ENCODE measurements at places on chromosomes 6 and 20. TPM values are rescaled to one million over a fixed set of nuclear protein-coding genes. Genes with fewer than 3 reads are reported as not detected.

GRCh38 chr20:22001886-22002285, 296.4 kb downstream of the PAX1 start:
- DNase-seq: no peak
- H3K27me3 ChIP-seq: no peaks in the 10 kb centered on the region
- H3K4me1 ChIP-seq: no peaks in the 10 kb centered on the region
- H3K4me3 ChIP-seq: no peak overlapping the region

DNA sequence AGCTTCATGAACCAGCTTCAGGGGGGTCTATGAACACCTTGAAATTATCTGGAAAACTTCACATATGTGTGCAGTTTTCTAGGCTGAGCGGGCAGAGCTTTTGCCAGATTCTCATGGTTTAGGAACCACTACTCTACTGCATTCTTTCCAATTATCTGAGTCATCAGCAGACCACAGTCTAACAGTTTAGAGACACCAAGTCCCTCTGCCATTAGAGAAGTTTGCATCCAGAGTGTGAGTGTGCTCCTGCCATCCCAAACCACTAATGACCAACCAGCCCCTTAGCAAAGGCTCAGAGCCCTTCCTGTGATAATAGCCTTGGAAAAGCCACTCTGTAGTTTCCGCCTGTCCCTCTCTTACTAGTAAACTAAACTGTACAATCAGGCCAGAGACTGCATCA, 96.8 kb downstream of the PHACTR1 start:
- no peak overlapping the region for H3K4me3 ChIP-seq
- no peaks in the 10 kb centered on the region for H3K4me1 ChIP-seq
- H3K27ac ChIP-seq: no peak overlapping the region
- H3K27me3 ChIP-seq: no peaks in the 10 kb centered on the region
- H3K36me3 ChIP-seq: no peaks in the 10 kb centered on the region
- no peak for DNase-seq

GRCh38 chr20:1840817-1841553, 54.2 kb upstream of the SIRPA start:
- no peaks in the 10 kb centered on the region for H3K36me3 ChIP-seq
- H3K4me1 ChIP-seq: no peaks in the 10 kb centered on the region
- H3K4me3 ChIP-seq: no peak overlapping the region
- H3K27me3 ChIP-seq: peaks cover 3% of the 10 kb centered on the region

DNA sequence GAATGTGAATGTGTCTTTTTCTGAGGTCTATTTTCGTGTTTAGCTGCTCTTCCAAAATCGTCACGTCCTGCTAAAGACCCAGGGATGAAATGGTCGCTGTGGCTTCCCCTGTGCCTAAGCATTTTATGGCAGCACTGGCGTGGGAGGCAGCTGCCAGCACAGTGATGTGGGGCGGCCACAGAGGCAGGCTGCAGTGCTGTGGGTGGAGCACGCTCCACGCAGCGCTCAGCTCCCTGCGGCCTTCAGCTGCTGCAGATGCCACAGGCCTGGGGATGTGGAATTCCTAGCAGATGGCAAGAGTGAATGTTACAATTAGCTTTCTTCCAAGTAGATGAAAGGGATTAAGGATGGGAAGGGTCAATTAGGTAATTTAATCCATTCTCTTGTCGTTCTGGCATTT, 242.6 kb downstream of the SMOC2 start:
- H3K4me3 ChIP-seq: no peak overlapping the region
- H3K4me1 ChIP-seq: no peaks in the 10 kb centered on the region
- no peak for DNase-seq
- H3K27me3 ChIP-seq: no peaks in the 10 kb centered on the region

DNA sequence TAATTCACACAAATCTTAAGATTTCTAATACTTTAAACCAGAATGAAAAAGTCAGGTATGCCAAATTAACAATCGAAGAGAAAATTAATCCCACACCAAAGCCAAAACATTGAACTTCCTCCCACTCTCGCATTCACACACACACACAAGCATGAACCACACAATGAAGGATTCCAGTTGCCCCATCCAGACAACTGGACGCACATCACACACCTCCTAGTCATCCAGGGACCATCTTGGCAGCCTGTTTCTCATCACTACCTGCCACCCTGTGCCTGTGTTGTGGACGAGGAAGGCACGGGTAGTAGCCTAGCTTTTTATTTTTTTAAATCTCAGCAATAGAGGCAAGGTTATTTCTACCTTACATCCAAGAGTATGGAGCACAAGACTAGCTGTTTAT, 15.2 kb downstream of the B4GALT5 start:
- no peaks in the 10 kb centered on the region for H3K36me3 ChIP-seq
- H3K27me3 ChIP-seq: no peaks in the 10 kb centered on the region
- H3K4me3 ChIP-seq: no peak overlapping the region
- peaks cover 8% of the 10 kb centered on the region for H3K4me1 ChIP-seq
- no peak overlapping the region for H3K27ac ChIP-seq

DNA sequence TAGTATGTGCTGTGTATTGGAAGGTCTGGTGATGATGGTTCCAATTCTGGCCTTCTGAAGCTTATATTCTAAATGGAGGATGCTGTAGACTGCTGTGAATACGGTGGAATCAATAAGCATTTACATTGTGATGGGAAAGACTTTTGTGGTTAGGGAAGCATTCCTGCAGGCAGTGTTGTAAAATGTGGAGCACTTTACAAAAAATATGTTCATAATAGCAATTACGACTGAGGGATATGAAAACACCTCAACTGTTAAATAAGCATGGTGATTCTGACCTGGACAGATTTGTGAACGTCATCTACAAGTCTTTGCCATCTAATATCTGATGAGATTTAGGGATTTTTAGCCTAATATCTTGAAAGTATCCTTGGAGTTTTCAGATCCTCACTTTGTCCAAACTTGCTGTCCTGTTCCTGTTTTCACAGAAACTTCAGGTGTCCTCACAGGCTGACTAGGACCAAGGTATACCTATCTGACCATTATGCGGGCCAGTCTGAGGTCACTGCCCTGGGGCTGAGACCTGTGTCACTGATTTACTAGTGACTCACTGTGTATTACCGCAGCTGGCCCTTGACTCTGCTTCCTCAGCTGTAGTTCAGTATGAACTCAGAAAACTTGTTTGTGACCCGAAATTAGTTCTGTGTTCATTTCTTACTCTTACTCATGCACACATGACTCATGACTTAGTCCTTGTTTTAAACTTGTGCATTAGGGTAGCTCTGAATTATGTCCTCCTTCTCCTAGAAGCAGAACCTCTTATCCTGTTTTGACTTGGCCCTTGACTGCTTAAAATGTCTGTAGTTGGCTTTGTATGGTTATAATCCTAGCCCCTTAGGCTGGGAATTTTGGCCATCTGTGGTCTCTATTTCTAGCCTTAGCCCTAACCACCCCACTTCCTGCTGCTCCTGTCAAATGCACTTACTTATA, 343.0 kb downstream of the CDKAL1 start:
- DNase-seq: no peak
- H3K27me3 ChIP-seq: no peaks in the 10 kb centered on the region
- peaks cover 10% of the 10 kb centered on the region for H3K4me1 ChIP-seq
- H3K27ac ChIP-seq: no peak overlapping the region
- no peaks in the 10 kb centered on the region for H3K36me3 ChIP-seq

- no peak overlapping the region for H3K27ac ChIP-seq
- no peak for DNase-seq
- H3K4me3 ChIP-seq: no peak overlapping the region
- H3K36me3 ChIP-seq: no peaks in the 10 kb centered on the region
- no peaks in the 10 kb centered on the region for H3K4me1 ChIP-seq
- no peaks in the 10 kb centered on the region for H3K27me3 ChIP-seq
Observed at GRCh38 chr20:11401988-11402387, 515.7 kb upstream of the BTBD3 start.

DNA sequence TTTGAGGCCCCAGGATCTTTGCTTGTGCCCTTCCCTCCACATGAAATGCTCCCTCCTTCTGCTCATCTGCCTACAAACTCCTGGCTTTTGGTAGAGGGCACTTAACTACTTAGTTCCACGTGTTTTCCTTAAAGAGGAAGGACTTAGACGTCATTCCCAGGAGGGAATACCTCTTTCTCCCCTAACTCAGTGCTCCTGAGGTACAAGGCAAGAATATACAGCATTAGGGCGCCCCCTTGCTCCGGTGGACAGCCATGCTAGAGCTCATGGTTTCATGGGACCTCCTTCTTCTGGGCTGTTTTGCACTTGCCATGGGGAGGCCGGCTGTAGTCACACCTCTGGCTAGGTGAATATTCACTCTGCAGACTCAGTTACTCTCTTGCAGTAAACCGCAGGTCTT, 93.8 kb upstream of the LY86 start:
- H3K27me3 ChIP-seq: no peaks in the 10 kb centered on the region
- H3K4me1 ChIP-seq: no peaks in the 10 kb centered on the region
- H3K27ac ChIP-seq: no peak overlapping the region
- H3K36me3 ChIP-seq: no peaks in the 10 kb centered on the region
- no peak overlapping the region for H3K4me3 ChIP-seq
- DNase-seq: peak; percentile 29

- no peaks in the 10 kb centered on the region for H3K36me3 ChIP-seq
- H3K4me1 ChIP-seq: no peaks in the 10 kb centered on the region
- H3K27ac ChIP-seq: no peak overlapping the region
- H3K27me3 ChIP-seq: no peaks in the 10 kb centered on the region
Observed at GRCh38 chr6:43296780-43297497, 1.1 kb upstream of the SLC22A7 start.

DNA sequence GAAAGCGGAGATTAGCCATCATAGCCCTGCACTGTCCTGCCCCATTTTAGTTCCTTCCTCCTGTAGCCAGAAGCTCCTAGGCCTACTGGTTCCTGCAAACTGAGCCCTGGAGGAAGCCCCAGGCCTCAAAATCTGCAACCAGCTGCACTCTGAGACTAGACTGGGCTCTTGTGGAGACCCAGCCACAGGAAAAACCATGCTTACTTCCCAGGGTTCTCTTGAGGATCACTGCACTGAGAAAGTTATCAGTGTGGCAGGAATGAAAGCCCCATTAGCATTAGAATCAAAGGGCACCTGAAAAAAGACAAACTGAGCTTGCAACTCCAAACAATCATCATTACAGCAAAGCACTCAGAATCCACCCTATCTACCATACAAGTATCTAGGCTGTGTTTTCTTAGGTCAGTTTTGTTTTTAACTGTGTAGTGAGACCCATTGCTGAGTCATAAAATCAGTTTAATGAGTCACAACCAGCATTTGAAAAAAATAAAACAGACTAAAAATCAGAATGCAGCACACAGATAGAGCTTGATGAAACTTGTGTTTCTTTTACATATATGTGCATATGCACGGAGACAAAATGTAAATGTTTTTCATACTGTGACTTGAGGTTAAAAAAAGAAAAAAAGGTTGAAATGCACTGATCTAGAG, 91.0 kb downstream of the UNC5CL start:
- no peaks in the 10 kb centered on the region for H3K4me1 ChIP-seq
- H3K36me3 ChIP-seq: no peaks in the 10 kb centered on the region
- H3K27me3 ChIP-seq: no peaks in the 10 kb centered on the region
- H3K4me3 ChIP-seq: no peak overlapping the region

DNA sequence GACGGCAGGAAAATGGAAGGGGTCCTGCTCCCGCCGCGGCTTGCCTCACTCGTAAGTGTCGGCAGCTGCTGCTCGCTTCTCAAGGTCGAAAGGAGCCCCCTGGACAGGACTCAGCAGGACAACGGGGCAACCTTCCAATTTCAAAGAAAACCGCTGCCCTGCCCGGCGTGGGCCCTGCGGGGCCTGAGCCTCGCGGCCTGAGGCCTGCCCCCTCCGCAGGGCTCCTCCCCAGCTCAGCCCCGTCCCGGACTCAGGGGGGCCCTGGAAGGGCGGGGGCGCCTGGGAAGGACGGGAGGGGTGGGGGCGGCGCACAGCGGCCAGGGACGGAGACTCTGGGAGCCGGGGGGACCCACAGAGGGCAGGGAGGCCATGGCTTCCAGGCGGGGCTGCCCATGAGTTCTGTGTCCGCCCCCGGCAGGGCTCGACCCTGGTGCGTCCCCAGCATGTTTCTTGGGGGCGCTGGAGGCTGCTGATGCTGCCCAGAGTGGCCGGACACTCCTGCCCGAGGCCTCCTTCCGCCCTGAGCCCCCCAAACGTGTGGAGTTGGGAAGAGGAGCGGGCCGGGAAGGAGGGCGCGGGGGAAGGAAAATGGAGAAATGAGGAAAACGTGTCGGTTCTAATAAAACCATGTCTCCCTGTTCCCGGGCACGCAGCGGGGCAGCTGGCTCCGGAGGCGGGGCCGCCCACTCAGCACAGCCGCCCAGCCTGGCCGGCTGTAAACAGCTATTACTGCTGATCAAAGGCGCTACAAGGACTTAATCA, 114.6 kb downstream of the DLL1 start:
- no peaks in the 10 kb centered on the region for H3K4me1 ChIP-seq
- H3K27me3 ChIP-seq: no peaks in the 10 kb centered on the region
- no peak overlapping the region for H3K4me3 ChIP-seq
- no peaks in the 10 kb centered on the region for H3K36me3 ChIP-seq

- no peak for DNase-seq
- H3K36me3 ChIP-seq: peaks cover 27% of the 10 kb centered on the region
- H3K4me1 ChIP-seq: no peaks in the 10 kb centered on the region
- no peak overlapping the region for H3K27ac ChIP-seq
- no peaks in the 10 kb centered on the region for H3K27me3 ChIP-seq
- no peak overlapping the region for H3K4me3 ChIP-seq
Observed at GRCh38 chr20:25273541-25274358, 25.9 kb downstream of the PYGB start.

GRCh38 chr6:75275067-75275466, 9.5 kb downstream of the TMEM30A start:
- H3K4me1 ChIP-seq: peaks cover 30% of the 10 kb centered on the region
- H3K27me3 ChIP-seq: no peaks in the 10 kb centered on the region
- H3K4me3 ChIP-seq: no peak overlapping the region
- H3K36me3 ChIP-seq: no peaks in the 10 kb centered on the region
- H3K27ac ChIP-seq: no peak overlapping the region

DNA sequence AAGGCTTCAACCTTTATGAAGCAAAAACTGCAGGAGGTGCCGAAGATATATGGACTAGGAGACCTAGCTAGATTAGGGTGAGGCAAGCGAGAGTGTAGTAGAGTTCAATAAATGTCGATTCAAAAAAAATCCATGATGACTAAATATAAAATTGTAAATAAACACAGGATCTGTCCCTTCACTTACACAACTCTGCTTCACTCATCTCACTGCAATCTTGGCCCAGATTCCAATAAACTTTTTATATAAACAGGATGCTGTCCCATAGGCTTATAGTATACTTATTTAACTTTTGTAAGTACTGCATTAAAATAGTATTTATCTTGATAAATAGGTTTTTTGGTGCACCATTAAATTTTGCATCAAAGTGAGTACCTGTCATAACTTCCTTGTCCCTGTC, 648.4 kb upstream of the NRSN1 start:
- H3K27ac ChIP-seq: no peak overlapping the region
- no peaks in the 10 kb centered on the region for H3K27me3 ChIP-seq
- no peak for DNase-seq
- no peaks in the 10 kb centered on the region for H3K36me3 ChIP-seq
- no peak overlapping the region for H3K4me3 ChIP-seq
- H3K4me1 ChIP-seq: no peaks in the 10 kb centered on the region

The C6orf163 gene
- 2.4 TPM for total RNA-seq

The OOEP gene
- 0.98 TPM for total RNA-seq

The SNAP91 gene
- 2.9 TPM for total RNA-seq

The WFDC2 gene
- 499 TPM for total RNA-seq

The PLCG1 gene
- total RNA-seq: 89.7 TPM

The TNFRSF6B gene
- total RNA-seq: 1.6 TPM

The FAXC gene
- total RNA-seq: 5.9 TPM

The NCR2 gene
- total RNA-seq: not detected

The IL20RA gene
- 16.2 TPM for total RNA-seq

The MARCKS gene
- 140 TPM for total RNA-seq

The HSPA12B gene
- total RNA-seq: 23.0 TPM
